Muscle of leg (tissue), 16 donors: ENCODE measurements at places on chromosomes 5 and 9. TPM values are rescaled to one million over a fixed set of nuclear protein-coding genes. Genes with fewer than 3 reads are reported as not detected.

DNA sequence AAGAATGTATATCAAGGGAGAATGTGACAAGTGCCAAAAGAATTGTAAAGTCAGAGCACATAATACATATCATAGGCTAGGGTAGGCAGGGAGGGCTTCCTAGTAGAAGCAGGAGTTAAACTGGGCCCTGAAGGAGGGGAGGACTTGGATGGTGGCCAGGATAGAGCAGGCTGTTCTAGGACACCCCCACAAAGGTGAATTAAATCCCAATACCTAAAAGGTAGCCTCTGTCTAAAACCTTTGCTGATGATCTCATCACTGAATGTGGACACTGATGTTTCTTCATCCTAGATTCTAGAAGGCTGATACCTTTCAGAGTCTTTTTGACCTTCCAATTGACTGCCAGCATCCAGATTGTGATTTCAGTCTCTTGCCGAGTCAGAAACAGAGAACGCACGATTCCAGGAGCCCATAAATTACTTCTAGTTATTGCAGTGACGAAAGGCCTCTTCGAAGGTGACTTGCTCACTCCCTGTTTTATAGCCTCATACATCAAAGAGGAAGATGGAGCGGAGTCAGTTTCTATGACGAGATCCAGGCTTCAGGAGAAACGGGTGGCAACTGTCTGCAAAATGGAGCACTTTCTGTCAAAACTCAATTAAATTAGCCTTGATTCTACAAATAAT is 43.2 kb downstream of the KIF4B start:
- no peaks in the 10 kb centered on the region for H3K36me3 ChIP-seq
- no peak overlapping the region for H3K4me3 ChIP-seq
- no peak for DNase-seq
- H3K27ac ChIP-seq, result no peak overlapping the region
- H3K4me1 ChIP-seq, result no peaks in the 10 kb centered on the region
- H3K27me3 ChIP-seq, result no peaks in the 10 kb centered on the region

DNA sequence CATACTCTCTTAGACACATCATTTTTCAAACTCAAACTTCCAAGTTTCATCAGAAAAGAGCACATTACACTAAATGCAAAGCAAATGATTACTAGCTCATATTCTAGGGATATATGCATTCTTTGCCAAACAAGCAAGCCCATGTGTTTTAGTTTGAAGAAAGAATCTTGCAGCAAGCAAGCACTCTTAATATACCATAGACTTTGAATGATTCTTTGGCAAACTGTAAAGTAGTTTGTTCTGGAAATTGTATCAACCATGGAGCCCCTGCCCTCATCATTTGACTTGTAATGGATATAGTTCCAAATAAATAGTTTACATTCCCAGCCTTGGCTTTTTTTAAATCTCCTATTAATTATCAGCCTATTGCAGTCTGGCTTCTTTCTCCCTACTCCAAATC is 325.2 kb downstream of the NR2F1-AS1 start:
- peak; percentile 25 for DNase-seq
- no peak overlapping the region for H3K4me3 ChIP-seq
- H3K36me3 ChIP-seq, result no peaks in the 10 kb centered on the region
- no peaks in the 10 kb centered on the region for H3K4me1 ChIP-seq
- no peaks in the 10 kb centered on the region for H3K27me3 ChIP-seq

GRCh38 chr5:177557041-177557647 is 2.8 kb upstream of the FAM193B start:
- H3K4me3 ChIP-seq, result no peak overlapping the region
- no peak overlapping the region for H3K27ac ChIP-seq
- peaks cover 2% of the 10 kb centered on the region for H3K27me3 ChIP-seq
- H3K4me1 ChIP-seq, result peaks cover 23% of the 10 kb centered on the region
- DNase-seq, result no peak

DNA sequence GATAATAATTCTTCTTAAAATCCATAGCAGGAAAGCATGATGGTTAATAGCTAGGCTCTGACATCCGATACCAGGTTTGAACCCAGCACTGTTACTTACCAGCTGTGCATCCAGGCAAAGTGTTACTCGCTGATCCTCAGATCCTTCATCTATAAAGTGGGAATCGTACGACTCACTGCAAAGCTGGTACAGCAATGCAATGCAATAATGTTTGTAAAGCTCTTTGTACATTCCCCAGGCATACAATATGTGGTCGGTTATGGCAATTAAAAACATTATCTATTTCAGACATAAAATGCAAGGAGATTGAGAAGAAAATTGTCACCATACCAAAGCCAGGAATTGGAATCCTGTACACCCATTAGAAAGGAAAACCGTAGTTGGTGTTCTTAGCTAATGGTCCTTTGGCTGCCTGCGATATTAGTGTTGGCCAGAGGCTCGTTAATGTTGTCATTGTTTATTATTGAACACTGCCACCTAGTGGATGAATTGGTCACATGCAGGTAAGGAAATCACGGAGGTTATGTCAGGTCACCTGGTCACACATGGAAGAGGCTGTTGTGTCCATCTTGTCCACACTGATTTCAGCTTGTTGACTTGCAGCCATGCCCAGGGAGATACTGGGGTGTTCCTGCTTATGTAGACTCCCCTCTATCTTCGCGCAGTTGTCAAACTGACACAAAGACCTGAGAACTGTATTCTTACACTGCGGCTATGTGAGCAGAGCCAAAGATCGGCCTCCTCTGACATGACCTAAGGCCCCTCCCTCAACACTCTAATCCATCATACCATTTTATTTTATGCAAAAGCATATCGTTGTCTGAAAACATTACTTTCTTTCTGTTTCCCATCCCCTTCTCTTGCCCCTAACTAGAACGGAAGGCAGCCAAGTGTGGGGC is 87.5 kb upstream of the PPP2R2B start:
- DNase-seq, result peak; percentile 82
- H3K4me3 ChIP-seq, result no peak overlapping the region
- H3K27ac ChIP-seq, result no peak overlapping the region
- no peaks in the 10 kb centered on the region for H3K36me3 ChIP-seq
- H3K27me3 ChIP-seq, result no peaks in the 10 kb centered on the region

- H3K27me3 ChIP-seq, result no peaks in the 10 kb centered on the region
- peaks cover 23% of the 10 kb centered on the region for H3K36me3 ChIP-seq
- peak overlapping the region; percentile 92 for H3K27ac ChIP-seq
- no peak overlapping the region for H3K4me3 ChIP-seq
Measured at GRCh38 chr5:151740958-151741373, 17.5 kb downstream of the ATOX1 start.

DNA sequence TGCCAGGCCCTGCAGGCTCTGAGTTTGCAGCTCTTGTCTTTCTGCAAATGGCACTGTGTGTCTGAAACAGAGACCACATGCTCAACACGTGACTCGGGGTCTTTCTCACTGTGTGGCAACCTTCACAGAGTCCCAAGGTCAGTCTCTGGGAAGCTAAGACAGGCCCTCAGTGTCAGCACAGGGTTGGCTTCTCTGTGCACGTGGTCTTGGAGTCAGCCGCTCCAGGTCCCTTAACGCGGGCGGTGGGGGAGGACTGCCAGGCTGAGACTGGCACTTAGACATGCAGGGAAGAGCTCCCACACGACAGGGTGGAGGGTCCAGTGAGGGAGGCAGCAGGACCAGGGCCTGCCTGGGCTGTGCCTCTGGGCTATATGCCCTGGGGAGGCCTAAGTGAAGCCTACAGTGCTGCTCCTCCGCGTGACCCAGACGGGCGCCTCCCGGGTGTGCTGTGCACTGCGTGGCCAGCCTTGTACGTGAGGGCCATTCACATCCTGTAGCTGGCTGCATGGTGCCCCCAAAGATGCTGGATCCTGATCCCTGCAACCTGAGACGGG is 76.8 kb downstream of the ADAMTS2 start:
- H3K27me3 ChIP-seq, result peaks cover 11% of the 10 kb centered on the region
- no peak for DNase-seq
- H3K4me3 ChIP-seq, result no peak overlapping the region
- H3K27ac ChIP-seq, result no peak overlapping the region
- H3K36me3 ChIP-seq, result no peaks in the 10 kb centered on the region

GRCh38 chr9:70120834-70121510 is 77.3 kb downstream of the MAMDC2 start:
- no peaks in the 10 kb centered on the region for H3K27me3 ChIP-seq
- H3K4me3 ChIP-seq, result no peak overlapping the region
- no peaks in the 10 kb centered on the region for H3K4me1 ChIP-seq
- peak; percentile 14 for DNase-seq

DNA sequence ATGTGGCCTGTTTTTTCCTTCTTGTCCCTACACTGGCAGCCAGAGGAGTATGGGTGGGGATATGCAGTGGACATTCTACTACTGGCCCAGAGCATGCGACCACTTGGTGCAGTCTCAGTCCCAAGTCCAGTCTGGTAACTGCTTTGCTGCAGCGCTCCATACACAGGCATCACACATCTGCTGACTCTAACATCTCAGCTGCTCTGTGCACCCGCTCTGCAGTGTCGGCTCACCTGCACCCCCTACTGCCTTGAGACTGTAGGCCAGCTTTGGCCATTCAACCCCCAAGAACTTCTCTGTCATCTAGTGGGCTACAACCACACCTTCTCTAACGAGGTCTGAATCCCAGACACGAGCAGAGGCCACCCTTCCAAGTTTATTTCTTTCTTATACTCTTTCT is 46.4 kb upstream of the SLCO6A1 start:
- no peak overlapping the region for H3K27ac ChIP-seq
- DNase-seq, result no peak
- no peaks in the 10 kb centered on the region for H3K27me3 ChIP-seq
- no peak overlapping the region for H3K4me3 ChIP-seq
- H3K4me1 ChIP-seq, result no peaks in the 10 kb centered on the region

DNA sequence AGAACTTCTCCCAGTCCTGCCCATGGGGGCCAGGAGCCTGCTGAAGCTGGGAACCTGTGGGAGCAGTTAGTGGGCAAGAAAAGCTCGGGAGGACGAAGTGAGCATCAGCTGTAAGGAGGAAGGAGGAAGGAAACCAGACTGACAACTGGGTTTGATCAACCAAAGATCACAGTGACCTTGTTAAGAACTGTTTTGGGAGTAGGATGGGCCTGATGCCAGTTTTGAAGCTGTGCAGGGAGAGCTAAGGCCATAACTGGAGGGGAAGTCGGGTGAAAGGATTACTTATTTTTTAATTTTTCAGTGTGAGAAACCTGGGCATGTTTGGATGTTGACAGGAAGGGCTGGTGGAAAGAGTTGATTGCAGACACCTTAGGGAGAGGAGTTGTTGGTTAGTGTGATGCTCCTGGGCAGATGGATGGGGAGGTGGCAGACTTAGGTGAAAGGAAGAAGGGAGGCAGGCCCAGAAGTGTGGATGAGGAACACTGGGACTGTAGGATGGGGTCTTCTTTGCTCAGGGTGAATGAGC is 58.3 kb upstream of the KLF4 start:
- H3K36me3 ChIP-seq, result no peaks in the 10 kb centered on the region
- H3K4me3 ChIP-seq, result no peak overlapping the region
- peaks cover 10% of the 10 kb centered on the region for H3K4me1 ChIP-seq
- no peak for DNase-seq
- H3K27ac ChIP-seq, result peak overlapping the region; percentile 21

GRCh38 chr5:17290540-17290974 is 73.1 kb downstream of the BASP1 start:
- no peak overlapping the region for H3K4me3 ChIP-seq
- no peak overlapping the region for H3K27ac ChIP-seq
- no peak for DNase-seq
- H3K27me3 ChIP-seq, result no peaks in the 10 kb centered on the region
- H3K4me1 ChIP-seq, result no peaks in the 10 kb centered on the region

- no peaks in the 10 kb centered on the region for H3K4me1 ChIP-seq
- H3K36me3 ChIP-seq, result no peaks in the 10 kb centered on the region
- no peak overlapping the region for H3K27ac ChIP-seq
- H3K4me3 ChIP-seq, result no peak overlapping the region
Measured at GRCh38 chr5:100108883-100109282, 426.3 kb upstream of the FAM174A start.

DNA sequence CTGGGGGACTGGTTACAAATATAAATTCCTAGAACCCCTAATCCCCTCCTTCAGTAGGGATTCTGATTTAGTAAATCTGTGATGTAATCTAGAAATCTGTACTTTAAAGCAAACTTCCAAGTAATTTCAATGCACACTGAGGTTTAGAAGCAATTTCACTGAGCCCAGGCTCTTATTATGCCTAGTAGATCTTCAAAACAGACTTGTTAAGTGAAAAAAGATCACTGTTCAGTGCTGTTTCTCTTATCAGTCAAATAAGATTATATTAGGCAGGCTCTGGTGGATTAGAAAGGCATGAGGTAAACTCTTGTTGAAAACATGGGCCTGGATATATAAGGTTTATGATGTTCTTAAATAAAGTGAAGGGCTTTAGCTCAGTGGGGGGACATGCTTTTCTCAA is 293.9 kb downstream of the ADGRV1 start:
- H3K4me3 ChIP-seq, result no peak overlapping the region
- no peaks in the 10 kb centered on the region for H3K4me1 ChIP-seq
- H3K27me3 ChIP-seq, result no peaks in the 10 kb centered on the region
- no peak for DNase-seq

DNA sequence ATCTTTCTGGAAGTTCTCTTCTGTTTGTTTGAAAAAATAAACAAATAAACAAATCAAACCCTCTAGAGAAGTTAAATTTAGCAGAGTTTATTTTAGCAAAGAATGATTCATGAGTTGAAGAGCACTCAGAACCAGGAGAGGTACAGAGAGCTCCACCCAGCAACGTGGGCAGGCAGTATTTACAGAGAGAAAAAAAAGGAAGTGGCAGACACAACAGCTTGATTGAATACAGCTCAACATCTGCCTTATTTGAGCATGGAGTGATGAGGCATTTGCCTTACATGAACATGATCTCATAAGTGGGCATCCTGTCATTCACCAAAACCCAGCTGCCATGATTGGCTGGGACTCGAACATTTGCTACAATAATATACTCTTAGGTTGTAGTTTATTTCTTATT is 381.6 kb upstream of the ADAMTS16 start:
- no peaks in the 10 kb centered on the region for H3K27me3 ChIP-seq
- peak; percentile 8 for DNase-seq
- no peaks in the 10 kb centered on the region for H3K4me1 ChIP-seq
- H3K27ac ChIP-seq, result no peak overlapping the region
- H3K36me3 ChIP-seq, result no peaks in the 10 kb centered on the region

GRCh38 chr9:87676976-87677775 is 48.7 kb upstream of the CTSL start:
- no peaks in the 10 kb centered on the region for H3K4me1 ChIP-seq
- no peaks in the 10 kb centered on the region for H3K27me3 ChIP-seq
- peaks cover 12% of the 10 kb centered on the region for H3K36me3 ChIP-seq
- DNase-seq, result peak; percentile 66
- H3K27ac ChIP-seq, result no peak overlapping the region

- DNase-seq, result no peak
- H3K36me3 ChIP-seq, result no peaks in the 10 kb centered on the region
- H3K27ac ChIP-seq, result no peak overlapping the region
Measured at GRCh38 chr9:77935211-77935610, 96.4 kb downstream of the GNAQ start.

PHF19 gene
- total RNA-seq, result 33.5 TPM

DMGDH gene
- 2.0 TPM for total RNA-seq

ACER2 gene
- 1.2 TPM for total RNA-seq

C9orf57 gene
- total RNA-seq, result not detected

SPINK7 gene
- total RNA-seq, result not detected

LCN15 gene
- total RNA-seq, result not detected
